ENCODE measurements at places on chromosomes 1 and 21.

DNA sequence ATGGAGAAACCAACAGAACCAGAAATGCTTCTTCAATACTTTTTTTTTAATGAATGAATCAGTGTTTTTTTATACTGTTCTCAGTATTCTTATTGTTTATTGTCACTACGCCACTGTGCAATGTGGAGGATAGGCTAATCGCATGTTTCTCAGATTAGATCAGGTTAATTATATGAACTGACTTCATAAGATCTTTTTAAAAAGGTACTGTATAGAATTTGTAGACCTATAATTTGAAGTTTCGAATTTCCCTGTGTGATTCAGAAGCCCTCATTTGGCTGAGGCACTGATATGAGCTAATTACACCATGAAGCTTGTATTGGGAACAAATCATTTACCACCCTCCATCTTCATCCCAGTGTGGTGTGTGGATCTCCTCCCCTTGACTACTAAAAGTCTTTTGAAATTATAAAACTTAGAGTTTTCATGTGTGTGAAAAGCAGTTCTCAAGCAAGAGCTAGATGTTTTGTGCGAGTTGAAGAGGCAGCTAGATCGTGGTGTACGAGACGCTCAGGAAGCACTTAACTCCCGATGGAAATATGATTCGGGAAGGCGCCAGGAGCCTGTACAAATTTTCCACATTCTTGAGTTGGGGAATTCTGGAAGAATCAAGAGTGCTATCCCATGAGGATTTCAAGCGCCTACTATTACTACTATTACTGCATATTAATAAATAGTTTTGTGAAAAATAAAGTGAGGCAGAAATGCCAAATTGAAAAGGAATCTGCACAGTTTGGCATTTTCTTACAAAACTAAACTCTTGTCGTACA lies 52.1 kb upstream of the KCNE2 start:
- H3K36me3 ChIP-seq = no peaks in the 10 kb centered on the region
- peaks cover 4% of the 10 kb centered on the region for H3K27me3 ChIP-seq
- no peak overlapping the region for H3K4me3 ChIP-seq
- no peaks in the 10 kb centered on the region for H3K4me1 ChIP-seq
- H3K27ac ChIP-seq = no peak overlapping the region

DNA sequence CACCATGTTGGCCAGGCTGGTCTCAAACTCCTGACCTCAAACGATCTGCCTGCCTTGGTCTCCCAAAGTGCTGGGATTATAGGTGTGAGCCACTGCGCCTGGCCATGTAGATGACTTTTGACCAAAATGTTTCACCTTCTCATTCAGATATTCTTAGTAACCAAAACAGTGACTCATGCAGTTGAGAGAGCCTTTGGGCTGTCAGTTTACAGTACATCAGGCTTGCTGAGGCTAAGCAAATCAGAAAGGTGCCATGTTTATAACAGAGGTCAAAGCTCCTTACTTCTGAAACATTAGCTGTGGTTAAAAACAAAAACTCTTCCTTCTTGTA lies 21.0 kb downstream of the CNIH4 start:
- H3K4me1 ChIP-seq = peaks cover 91% of the 10 kb centered on the region
- peak; percentile 66 for DNase-seq
- peaks cover 40% of the 10 kb centered on the region for H3K36me3 ChIP-seq
- no peak overlapping the region for H3K4me3 ChIP-seq

- peaks cover 10% of the 10 kb centered on the region for H3K36me3 ChIP-seq
- H3K4me3 ChIP-seq = no peak overlapping the region
- peaks cover 73% of the 10 kb centered on the region for H3K4me1 ChIP-seq
Observed at GRCh38 chr21:44869781-44870747, 3.4 kb downstream of the PTTG1IP start.

- peaks cover 16% of the 10 kb centered on the region for H3K27me3 ChIP-seq
- H3K4me3 ChIP-seq = peak overlapping the region; percentile 72
- peak overlapping the region; percentile 84 for H3K27ac ChIP-seq
Observed at GRCh38 chr1:1063261-1063944, 10.7 kb downstream of the RNF223 start.

- H3K4me3 ChIP-seq = no peak overlapping the region
- H3K27me3 ChIP-seq = peaks cover 5% of the 10 kb centered on the region
- H3K36me3 ChIP-seq = no peaks in the 10 kb centered on the region
- no peak overlapping the region for H3K27ac ChIP-seq
Observed at GRCh38 chr21:38729754-38730379, 75.9 kb upstream of the ETS2 start.

- DNase-seq = peak; percentile 13
- H3K4me3 ChIP-seq = no peak overlapping the region
- peaks cover 5% of the 10 kb centered on the region for H3K4me1 ChIP-seq
- H3K36me3 ChIP-seq = no peaks in the 10 kb centered on the region
Observed at GRCh38 chr1:84668185-84668584, 22.1 kb downstream of the SSX2IP start.

- no peak overlapping the region for H3K27ac ChIP-seq
- H3K4me1 ChIP-seq = no peaks in the 10 kb centered on the region
- no peaks in the 10 kb centered on the region for H3K36me3 ChIP-seq
- no peak overlapping the region for H3K4me3 ChIP-seq
- no peak for DNase-seq
- H3K27me3 ChIP-seq = peaks cover 3% of the 10 kb centered on the region
Observed at GRCh38 chr1:115286431-115287205, 51.4 kb downstream of the NGF start.

DNA sequence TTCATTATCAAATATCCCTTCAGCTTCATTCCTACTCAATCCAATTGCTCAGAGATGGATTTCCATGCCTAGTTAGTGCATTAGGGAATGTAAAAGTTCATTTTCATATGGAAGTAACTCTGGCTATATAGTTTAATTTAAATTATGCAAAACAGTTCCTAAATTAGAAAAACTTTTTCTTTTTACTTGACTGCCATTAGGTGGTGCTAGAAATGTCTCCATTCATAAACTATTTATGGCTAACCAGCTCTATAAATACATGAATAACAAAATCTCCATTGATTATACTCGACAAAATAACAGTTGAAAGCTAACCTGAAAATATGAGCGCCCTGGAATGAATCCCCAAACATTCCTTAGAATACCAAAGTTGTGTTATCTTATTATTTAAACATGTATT lies 311.4 kb downstream of the USH2A start:
- no peak overlapping the region for H3K27ac ChIP-seq
- no peaks in the 10 kb centered on the region for H3K4me1 ChIP-seq
- H3K27me3 ChIP-seq = no peaks in the 10 kb centered on the region
- DNase-seq = no peak
- no peaks in the 10 kb centered on the region for H3K36me3 ChIP-seq

DNA sequence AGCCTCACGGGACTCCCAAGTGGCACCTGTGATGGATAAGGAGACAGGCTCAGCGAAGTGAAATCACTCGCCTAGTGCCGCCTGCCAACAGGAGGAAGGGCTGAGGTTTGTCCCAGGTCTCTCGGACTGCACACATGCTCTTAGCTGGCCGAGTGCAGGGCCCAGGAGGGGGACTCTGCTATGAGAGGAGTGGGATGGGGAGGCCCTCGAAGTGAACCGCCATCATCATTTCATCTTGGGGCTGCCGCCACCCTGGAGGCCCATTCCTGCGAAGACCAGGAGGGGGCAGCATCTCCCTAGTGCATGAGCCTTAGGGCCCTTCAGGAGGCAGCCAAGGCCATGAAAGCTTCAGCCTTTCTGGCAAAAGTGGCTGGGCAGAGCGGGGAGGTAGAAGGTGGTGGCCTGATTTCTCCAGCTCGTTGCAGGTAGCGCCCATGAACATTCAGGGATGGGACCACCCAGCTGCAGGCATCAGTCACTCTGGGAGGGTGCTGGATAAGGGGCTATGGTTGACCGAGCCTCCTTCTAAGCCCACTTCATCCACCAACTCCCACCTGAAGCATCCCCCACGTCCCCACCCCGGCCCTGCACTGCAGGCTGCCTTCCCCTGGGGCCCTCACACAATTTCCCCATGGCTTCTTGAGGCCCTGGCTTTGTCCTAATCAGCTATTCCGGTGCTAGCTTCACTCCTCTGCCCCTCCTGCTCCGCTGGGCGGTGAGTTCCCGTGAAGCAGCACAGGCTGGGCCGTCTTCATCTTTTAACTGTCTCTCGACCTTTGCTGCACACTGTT lies 17.2 kb upstream of the RASSF5 start:
- H3K27me3 ChIP-seq = no peaks in the 10 kb centered on the region
- no peak overlapping the region for H3K4me3 ChIP-seq
- no peak overlapping the region for H3K27ac ChIP-seq
- H3K36me3 ChIP-seq = peaks cover 9% of the 10 kb centered on the region
- no peaks in the 10 kb centered on the region for H3K4me1 ChIP-seq
- peak; percentile 87 for DNase-seq

DNA sequence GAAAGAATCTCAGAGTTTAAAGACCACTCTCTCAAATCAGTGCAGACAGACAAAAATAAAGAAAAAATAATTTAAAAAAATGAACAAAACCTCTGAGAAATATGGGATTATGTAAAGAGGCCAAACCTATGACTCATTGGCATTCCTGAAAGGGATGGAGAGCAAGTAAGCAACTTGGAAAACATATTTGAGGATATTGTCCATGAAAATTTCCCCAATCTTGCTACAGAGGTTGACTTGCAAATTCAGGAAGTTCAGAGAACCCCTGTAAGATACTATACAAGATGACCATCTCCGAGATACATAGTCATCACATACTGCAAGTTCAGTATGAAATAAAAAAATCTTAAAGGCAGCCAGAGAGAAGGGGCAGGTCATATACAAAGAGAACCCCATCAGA lies 43.7 kb upstream of the IVNS1ABP start:
- H3K27ac ChIP-seq = no peak overlapping the region
- H3K27me3 ChIP-seq = no peaks in the 10 kb centered on the region
- no peaks in the 10 kb centered on the region for H3K4me1 ChIP-seq
- no peaks in the 10 kb centered on the region for H3K36me3 ChIP-seq
- no peak overlapping the region for H3K4me3 ChIP-seq
- no peak for DNase-seq

- peak; percentile 1 for DNase-seq
- no peaks in the 10 kb centered on the region for H3K4me1 ChIP-seq
- peaks cover 1% of the 10 kb centered on the region for H3K36me3 ChIP-seq
- no peak overlapping the region for H3K27ac ChIP-seq
- no peaks in the 10 kb centered on the region for H3K27me3 ChIP-seq
Observed at GRCh38 chr1:228337031-228337564, 69.5 kb downstream of the TRIM11 start.

DNA sequence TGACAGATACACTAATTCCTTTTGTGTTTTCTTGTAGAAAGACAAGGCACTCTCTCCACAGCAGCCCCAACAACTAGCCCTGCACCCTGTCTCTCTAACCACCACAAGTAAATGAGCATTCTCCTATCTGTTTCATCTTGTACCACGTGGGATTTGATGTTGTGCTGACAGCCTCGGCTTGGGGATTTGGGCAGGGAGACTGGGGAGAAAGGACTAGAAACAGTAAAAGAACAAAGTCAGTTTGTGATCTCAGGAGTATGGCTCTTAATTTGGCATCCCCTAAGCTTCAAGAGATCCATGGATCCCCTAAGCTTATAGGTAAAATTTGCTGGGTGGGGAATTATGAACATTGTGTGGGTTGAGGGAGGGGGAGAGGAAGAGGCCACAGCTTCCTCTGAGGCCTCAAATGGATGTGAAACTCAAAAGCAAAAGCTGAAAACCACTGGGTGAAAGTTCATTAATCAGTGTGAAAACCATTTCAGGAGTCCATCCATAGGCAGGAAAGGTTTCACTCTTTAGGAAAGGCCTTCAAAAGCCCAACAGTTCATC lies 3.1 kb downstream of the C1orf162 start:
- H3K4me1 ChIP-seq = peaks cover 46% of the 10 kb centered on the region
- peak; percentile 50 for DNase-seq
- peak overlapping the region; percentile 71 for H3K27ac ChIP-seq
- peaks cover 15% of the 10 kb centered on the region for H3K36me3 ChIP-seq

DNA sequence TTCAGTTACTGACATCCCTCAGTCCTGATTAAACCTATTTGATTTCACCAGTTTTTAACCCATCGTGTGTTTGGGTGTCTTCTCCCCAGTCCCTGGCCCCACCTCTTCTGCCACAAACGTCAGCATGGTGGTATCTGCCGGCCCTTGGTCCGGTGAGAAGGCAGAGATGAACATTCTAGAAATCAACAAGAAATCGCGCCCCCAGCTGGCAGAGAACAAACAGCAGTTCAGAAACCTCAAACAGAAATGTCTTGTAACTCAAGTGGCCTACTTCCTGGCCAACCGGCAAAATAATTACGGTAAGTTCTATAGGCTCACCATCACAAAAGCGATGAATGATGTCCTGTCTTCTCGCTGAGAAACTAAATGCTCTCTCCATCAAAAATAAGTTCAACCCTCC lies 28.7 kb downstream of the NBPF3 start:
- no peak overlapping the region for H3K27ac ChIP-seq
- H3K27me3 ChIP-seq = no peaks in the 10 kb centered on the region
- no peak overlapping the region for H3K4me3 ChIP-seq

GRCh38 chr1:78006521-78006920 lies 1.8 kb downstream of the DNAJB4 start:
- peaks cover 43% of the 10 kb centered on the region for H3K4me1 ChIP-seq
- peaks cover 4% of the 10 kb centered on the region for H3K36me3 ChIP-seq
- no peak overlapping the region for H3K27ac ChIP-seq
- peak overlapping the region; percentile 9 for H3K4me3 ChIP-seq
- no peak for DNase-seq
- peaks cover 3% of the 10 kb centered on the region for H3K27me3 ChIP-seq

- H3K4me1 ChIP-seq = peaks cover 32% of the 10 kb centered on the region
- H3K36me3 ChIP-seq = peaks cover 3% of the 10 kb centered on the region
Observed at GRCh38 chr1:1326075-1326605, 1.5 kb downstream of the CPTP start.

- DNase-seq = no peak
- peaks cover 4% of the 10 kb centered on the region for H3K27me3 ChIP-seq
- H3K36me3 ChIP-seq = peaks cover 1% of the 10 kb centered on the region
- no peak overlapping the region for H3K27ac ChIP-seq
- no peaks in the 10 kb centered on the region for H3K4me1 ChIP-seq
Observed at GRCh38 chr1:93805027-93805610, 73.9 kb downstream of the DNTTIP2 start.

Measured in activated naive CD4-positive, alpha-beta T cell treated with anti-CD3 and anti-CD28 coated beads for 36 hours (primary cell).